B cell (primary cell): ENCODE measurements at places on chromosomes 13 and 19. TPM values are rescaled to one million over a fixed set of nuclear protein-coding genes. Genes with fewer than 3 reads are reported as not detected.

Gene ASPDH
- total RNA-seq = not detected in 2 replicates

Gene C19orf85
- not detected in 2 replicates for total RNA-seq

Gene RRAS
- 5.6 and 6.3 TPM in 2 replicates for total RNA-seq

Gene ZNF560
- not detected in 2 replicates for total RNA-seq

Gene ICAM4
- total RNA-seq = 0.44 and 0.51 TPM in 2 replicates

Gene IZUMO2
- total RNA-seq = not detected in 2 replicates

Gene FOSB
- 39.6 and 40.9 TPM in 2 replicates for total RNA-seq

- peak; percentile 90 for DNase-seq
- peaks cover 46% of the 10 kb centered on the region for H3K4me1 ChIP-seq
- no peaks in the 10 kb centered on the region for H3K36me3 ChIP-seq
- H3K27ac ChIP-seq = peak within 1 kb of the TSS; percentile 84
- H3K27me3 ChIP-seq = no peaks in the 10 kb centered on the region
Observed at GRCh38 chr19:49387936-49388372, at the start of gene KASH5. TSS of gene KASH5 (plus strand) at chr19:49388249. CDS start at chr19:49390884, 2,635 bp downstream.

DNA sequence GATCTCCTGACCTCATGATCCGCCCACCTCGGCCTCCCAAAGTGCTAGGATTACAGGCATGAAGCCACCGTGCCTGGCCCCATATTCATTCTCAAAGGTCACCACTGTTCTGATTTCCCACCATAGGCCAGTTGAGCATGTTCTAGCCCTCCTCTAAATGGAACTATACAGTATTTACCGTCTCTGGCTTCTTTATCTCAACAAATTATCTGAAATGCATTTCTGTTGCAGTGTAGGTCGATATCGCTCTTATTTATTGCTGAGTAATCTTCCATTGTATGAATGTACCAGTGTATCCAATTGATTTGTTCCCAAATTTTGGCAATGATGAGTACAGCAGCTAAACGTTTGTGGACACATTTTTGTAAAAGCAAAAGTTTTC, 15.4 kb downstream of the SLC1A5 start:
- no peak overlapping the region for H3K27ac ChIP-seq
- no peak overlapping the region for H3K4me3 ChIP-seq
- DNase-seq = no peak
- H3K27me3 ChIP-seq = no peaks in the 10 kb centered on the region

GRCh38 chr13:113785051-113786010, 26.3 kb downstream of the TMEM255B start:
- H3K4me3 ChIP-seq = no peak overlapping the region
- DNase-seq = no peak
- H3K27me3 ChIP-seq = peaks cover 3% of the 10 kb centered on the region
- no peaks in the 10 kb centered on the region for H3K36me3 ChIP-seq
- no peaks in the 10 kb centered on the region for H3K4me1 ChIP-seq
- no peak overlapping the region for H3K27ac ChIP-seq

GRCh38 chr19:35828692-35829301, 16.2 kb upstream of the PRODH2 start:
- H3K27ac ChIP-seq = no peak overlapping the region
- H3K4me3 ChIP-seq = no peak overlapping the region
- peak; percentile 47 for DNase-seq
- no peaks in the 10 kb centered on the region for H3K36me3 ChIP-seq
- peaks cover 16% of the 10 kb centered on the region for H3K27me3 ChIP-seq

- H3K4me3 ChIP-seq = no peak overlapping the region
- no peaks in the 10 kb centered on the region for H3K27me3 ChIP-seq
- H3K27ac ChIP-seq = no peak overlapping the region
- DNase-seq = no peak
- no peaks in the 10 kb centered on the region for H3K4me1 ChIP-seq
- H3K36me3 ChIP-seq = no peaks in the 10 kb centered on the region
Observed at GRCh38 chr13:74708629-74709028, 574.4 kb upstream of the KLF12 start.

DNA sequence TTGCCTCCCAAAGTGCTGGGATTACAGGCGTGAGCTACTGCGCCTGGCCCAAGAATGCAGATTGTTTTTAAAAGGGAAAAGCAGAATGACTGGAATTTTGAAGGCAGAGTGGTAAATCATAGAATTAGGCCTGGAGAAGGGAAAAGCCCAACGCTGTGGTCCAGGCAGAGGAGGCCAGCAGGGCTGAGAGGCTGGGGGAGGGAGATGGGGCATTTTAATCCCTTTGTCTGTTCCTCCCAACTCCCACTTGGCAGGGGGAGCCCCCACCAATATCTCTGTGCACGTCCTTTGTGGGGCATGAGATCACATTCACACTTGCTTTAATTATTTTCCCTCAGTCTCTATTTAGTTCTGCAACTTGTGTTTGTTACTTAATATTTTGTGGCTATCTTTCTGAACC, 54.4 kb upstream of the RANBP3 start:
- no peaks in the 10 kb centered on the region for H3K36me3 ChIP-seq
- no peak for DNase-seq
- H3K27ac ChIP-seq = no peak overlapping the region
- no peak overlapping the region for H3K4me3 ChIP-seq

- H3K27ac ChIP-seq = no peak overlapping the region
- no peak overlapping the region for H3K4me3 ChIP-seq
- DNase-seq = peak; percentile 63
- H3K36me3 ChIP-seq = no peaks in the 10 kb centered on the region
- H3K27me3 ChIP-seq = peaks cover 23% of the 10 kb centered on the region
- H3K4me1 ChIP-seq = peaks cover 9% of the 10 kb centered on the region
Observed at GRCh38 chr19:1513499-1514294, 878 bp upstream of the ADAMTSL5 start.

DNA sequence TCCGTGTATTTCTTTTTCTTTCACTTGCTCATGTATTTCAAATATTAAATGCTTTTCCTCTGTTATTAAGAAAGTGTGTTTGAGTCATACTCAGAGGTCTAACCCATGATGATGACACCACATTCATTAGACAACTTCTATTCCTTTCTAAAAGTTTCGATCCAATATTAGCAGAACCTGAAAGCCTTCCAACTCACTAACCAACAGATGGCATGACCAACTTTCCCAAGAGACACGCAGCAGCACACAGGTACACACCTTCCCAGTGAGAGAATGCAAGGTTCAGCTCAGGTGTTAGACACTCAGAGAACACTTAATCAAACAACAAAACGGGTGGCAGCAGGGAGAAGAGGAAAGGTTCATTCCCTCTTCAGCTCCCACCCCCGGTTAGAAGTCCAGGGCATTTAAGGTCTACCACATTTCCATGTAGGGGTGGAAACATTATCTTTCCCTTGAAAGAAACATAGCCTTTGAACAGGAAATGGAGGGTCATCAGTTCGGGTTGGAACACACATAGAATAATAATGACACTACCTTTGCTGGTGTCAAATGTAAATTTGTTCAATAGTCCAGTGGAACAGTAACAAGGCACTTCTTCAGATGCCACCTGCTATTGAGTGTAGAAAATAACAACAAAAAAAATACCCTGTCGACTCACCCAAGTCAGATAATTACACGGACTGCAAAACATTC, 404.2 kb downstream of the COG6 start:
- H3K4me3 ChIP-seq = no peak overlapping the region

- no peaks in the 10 kb centered on the region for H3K4me1 ChIP-seq
- no peaks in the 10 kb centered on the region for H3K36me3 ChIP-seq
- no peak for DNase-seq
- H3K27ac ChIP-seq = no peak overlapping the region
Observed at GRCh38 chr19:18366021-18366435, 19.9 kb upstream of the GDF15 start.

DNA sequence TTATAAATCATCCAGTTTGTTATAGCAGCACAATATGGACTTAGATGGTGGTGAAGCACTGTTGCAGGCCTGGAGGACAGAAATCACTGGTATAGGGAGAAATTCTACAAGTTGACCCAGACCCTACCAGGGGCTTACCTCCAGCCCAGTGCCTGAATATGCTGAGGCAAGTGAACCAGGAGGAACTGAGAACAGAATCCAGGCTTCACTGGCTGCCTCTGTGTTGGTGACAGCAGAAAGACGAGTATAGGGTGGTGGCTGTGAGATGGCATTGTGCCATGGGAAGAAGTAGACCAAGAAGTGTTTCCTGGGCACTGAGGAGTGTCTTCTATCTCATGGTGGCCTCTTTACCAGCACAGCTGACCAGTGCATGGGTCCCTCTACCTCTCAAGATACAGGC, 15.9 kb upstream of the EID2 start:
- H3K4me3 ChIP-seq = no peak overlapping the region
- no peaks in the 10 kb centered on the region for H3K27me3 ChIP-seq
- H3K36me3 ChIP-seq = no peaks in the 10 kb centered on the region

- peak overlapping the region; percentile 63 for H3K4me3 ChIP-seq
- DNase-seq = no peak
- H3K4me1 ChIP-seq = peaks cover 6% of the 10 kb centered on the region
- H3K27me3 ChIP-seq = peaks cover 27% of the 10 kb centered on the region
- H3K27ac ChIP-seq = no peak overlapping the region
Observed at GRCh38 chr19:53466726-53467484, 628 bp upstream of the ZNF813 start.

- peaks cover 35% of the 10 kb centered on the region for H3K4me1 ChIP-seq
- peak overlapping the region; percentile 78 for H3K27ac ChIP-seq
- H3K36me3 ChIP-seq = peaks cover 65% of the 10 kb centered on the region
Observed at GRCh38 chr19:10776900-10777650, 58.9 kb downstream of the TMED1 start.

DNA sequence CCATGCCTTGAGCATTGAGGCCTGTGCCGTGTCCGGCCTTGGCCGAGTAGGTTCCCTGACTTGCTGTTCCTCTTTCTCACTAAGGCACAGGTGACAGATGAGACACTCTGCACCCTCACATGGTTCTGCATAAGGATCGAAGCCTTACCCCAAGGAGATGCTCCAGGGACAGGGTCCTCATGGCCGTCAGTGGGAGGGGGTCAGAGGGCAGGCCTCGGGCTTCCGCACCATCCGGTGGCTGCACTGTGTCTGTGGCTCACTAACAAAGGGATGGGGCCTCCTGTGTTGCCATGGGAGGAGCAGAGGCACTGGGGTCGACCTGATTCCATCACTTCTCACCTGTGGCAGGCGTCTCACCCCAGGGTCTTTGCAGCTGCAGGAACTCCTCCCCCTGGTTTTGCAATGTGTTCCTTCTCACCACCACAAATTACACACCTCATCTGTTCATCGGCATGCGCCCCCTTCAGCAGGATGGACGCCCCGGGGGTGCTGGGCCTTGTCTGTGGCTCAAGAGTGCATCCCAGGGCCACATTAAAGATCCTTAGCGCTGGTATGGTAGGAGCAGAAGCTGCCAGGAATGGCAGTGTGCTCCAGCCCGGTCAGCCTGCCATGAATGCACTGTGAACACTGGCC, 113.3 kb upstream of the SOX1 start:
- DNase-seq = no peak
- H3K27ac ChIP-seq = no peak overlapping the region
- H3K4me3 ChIP-seq = no peak overlapping the region

DNA sequence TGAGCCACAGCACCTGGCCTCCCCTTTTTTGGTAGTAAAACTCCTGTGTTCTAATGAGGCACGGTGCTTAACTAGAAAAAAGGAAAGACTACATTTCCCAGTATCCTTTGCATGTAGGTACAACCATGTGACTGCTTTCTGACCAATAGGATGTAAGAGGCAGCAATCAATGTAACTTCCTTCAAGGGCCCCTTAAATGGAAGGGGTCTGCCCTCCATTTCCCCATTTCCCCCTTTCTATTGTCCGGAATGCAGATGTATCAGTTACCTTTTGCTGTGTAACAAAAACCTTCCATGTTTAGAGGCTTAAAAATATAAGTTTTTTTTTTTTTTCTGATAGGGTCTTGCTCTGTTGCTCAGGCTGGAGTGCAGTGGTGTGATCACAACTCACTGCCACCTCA, 2.2 kb downstream of the GPR32 start:
- no peaks in the 10 kb centered on the region for H3K27me3 ChIP-seq
- H3K4me3 ChIP-seq = no peak overlapping the region
- H3K36me3 ChIP-seq = no peaks in the 10 kb centered on the region

- H3K4me3 ChIP-seq = no peak overlapping the region
- peak overlapping the region; percentile 79 for H3K27ac ChIP-seq
- peak; percentile 91 for DNase-seq
- no peaks in the 10 kb centered on the region for H3K27me3 ChIP-seq
- H3K4me1 ChIP-seq = peaks cover 36% of the 10 kb centered on the region
Observed at GRCh38 chr19:55640043-55640576, 692 bp upstream of the ZNF580 start.

DNA sequence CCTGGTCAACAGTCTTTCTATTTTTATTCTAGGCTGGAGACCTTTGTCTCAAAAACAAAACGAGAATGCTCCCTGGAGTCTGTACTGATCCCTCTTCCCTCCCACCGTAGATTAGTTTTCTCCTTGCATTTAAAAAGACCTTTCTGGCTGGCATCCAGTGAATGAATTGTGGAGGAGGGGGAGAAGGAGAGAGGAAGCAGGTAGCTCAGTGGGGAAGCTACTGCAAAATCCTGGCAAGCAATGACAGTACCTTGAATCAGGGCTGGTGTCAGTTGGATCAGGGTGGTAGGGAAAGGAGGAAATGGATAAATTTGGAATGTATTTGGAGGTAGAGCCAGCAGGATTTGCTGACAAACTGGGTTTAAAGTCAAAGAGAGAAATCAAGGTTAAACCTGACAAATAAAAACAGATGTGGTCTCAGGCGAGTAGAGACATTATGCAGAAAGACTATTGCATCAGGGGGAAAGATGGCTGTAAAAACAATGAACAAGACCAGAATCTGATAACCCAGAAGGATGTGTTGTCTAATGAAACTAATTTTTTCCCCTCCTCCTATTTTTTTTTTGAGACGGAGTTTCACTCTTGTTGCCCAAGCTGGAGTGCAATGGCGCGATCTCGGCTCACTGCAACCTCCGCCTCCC, 3.5 kb upstream of the CYP2S1 start:
- no peak overlapping the region for H3K27ac ChIP-seq
- H3K4me3 ChIP-seq = no peak overlapping the region
- no peaks in the 10 kb centered on the region for H3K36me3 ChIP-seq
- H3K27me3 ChIP-seq = peaks cover 34% of the 10 kb centered on the region

DNA sequence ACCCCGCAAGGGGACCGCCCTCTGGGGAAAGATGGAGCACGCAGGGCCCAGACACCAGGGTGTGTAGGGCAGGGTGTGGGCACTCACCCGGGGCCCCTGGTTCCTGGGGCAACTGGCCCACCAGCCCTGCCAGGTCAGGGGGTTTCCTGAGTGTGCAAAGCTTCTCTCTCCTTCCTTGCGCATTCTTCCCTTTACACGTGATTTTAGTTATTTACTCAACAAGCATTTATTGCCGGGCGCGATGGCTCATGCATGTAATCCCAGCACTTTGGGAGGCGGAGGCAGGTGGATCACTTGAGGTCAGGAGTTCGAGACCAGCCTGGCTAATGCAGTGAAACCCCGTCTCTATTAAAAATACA, 20.4 kb downstream of the PRR36 start:
- no peaks in the 10 kb centered on the region for H3K36me3 ChIP-seq
- peaks cover 6% of the 10 kb centered on the region for H3K4me1 ChIP-seq
- no peak for DNase-seq
- H3K27me3 ChIP-seq = no peaks in the 10 kb centered on the region
- no peak overlapping the region for H3K4me3 ChIP-seq

- H3K27ac ChIP-seq = no peak overlapping the region
- H3K4me1 ChIP-seq = peaks cover 37% of the 10 kb centered on the region
- no peaks in the 10 kb centered on the region for H3K36me3 ChIP-seq
Observed at GRCh38 chr19:10334588-10335351, 1.4 kb upstream of the RAVER1 start.

- no peak for DNase-seq
- no peaks in the 10 kb centered on the region for H3K27me3 ChIP-seq
- no peak overlapping the region for H3K27ac ChIP-seq
- no peaks in the 10 kb centered on the region for H3K36me3 ChIP-seq
- H3K4me1 ChIP-seq = no peaks in the 10 kb centered on the region
Observed at GRCh38 chr13:20370815-20371421, 138.8 kb upstream of the GJB6 start.

GRCh38 chr13:73876323-73876722, 257.9 kb downstream of the KLF12 start:
- peaks cover 9% of the 10 kb centered on the region for H3K4me1 ChIP-seq
- no peak overlapping the region for H3K27ac ChIP-seq
- H3K36me3 ChIP-seq = no peaks in the 10 kb centered on the region
- DNase-seq = no peak
- H3K27me3 ChIP-seq = no peaks in the 10 kb centered on the region
